ENCODE measurements at places on chromosomes 16 and 17.

DNA sequence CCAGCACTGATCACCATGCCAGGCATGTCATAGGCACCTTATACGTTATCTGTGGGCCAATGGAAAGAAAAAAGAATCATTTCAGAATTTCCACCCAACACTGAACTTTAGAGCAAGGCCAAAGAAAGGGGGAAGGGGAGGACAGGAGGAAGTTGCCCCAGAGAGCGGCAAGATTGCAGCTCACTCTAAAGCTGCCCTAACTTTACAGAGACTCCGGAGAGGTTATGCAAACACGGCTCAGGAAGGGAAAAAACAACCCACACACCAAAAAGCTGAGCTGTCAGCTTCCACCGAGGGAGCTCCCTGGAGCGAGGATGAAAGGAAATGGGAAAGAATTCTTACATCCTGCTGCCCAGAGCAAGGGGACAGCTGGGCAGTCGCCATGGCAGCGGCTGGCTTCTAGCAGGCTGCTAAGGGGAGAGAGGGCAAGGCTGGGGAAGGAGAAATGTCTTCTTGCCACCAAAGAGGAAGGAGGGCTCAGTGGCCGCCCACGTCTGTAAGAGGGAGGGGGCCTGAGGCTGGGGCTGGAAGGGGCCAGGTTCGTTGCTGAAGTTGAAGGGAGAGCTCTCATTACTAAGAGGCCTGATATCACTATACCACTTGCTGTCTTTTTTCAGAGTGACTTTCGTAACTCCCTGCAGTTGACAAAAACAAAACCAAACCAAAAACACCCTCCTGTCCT is 18.2 kb downstream of the COTL1 start:
- DNase-seq, result no peak

DNA sequence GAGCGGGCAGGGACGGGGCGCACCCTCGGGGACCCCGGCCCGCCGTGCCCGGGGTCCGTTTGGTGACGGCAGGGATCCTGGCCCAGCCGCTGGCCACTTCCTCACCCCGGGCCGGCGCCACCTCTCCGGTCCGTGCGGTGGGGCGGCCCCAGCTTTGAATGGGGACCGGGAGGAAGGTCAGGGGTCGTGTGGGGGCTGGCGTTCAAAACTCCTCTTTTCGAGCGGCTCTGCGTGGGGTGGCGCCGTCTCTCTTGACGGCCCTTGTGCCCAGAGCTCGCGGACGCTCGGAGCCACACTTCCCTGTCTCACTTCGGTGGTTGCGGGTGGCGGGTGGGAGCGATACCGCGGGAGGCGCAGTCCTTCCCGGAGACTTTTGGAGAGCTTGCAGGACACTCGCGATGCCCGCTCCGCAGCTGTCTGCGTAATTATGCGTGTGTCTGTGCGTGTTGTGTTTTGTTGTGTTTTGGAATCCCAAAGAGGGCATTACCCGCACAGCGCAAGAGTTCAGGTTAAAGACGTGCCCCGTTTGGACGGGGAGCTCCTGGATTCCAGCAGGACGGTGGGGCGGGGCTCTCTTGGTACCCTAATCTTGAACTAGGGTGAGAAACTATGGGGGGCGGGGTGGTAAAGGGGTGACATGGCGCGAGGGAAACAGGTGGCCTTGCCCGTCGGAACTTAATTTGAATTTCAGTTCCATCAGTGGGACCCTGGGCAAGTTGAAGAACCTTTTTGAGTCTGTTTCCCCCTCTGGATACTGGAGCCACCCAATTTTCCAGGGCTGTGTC is 637 bp downstream of the PLCG2 start:
- DNase-seq, result no peak

- no peak for DNase-seq
Observed at GRCh38 chr16:28090646-28091377, 27.3 kb upstream of the GSG1L start.

GRCh38 chr17:16593356-16594102 is 24.5 kb upstream of the ZNF287 start:
- no peak for DNase-seq

- DNase-seq, result no peak
Observed at GRCh38 chr17:38711792-38712571, 6.9 kb downstream of the MLLT6 start.

GRCh38 chr17:41523787-41524186 is 4.3 kb downstream of the KRT19 start:
- no peak for DNase-seq

GRCh38 chr16:53743149-53743566 is 39.2 kb downstream of the FTO start:
- DNase-seq, result no peak

DNA sequence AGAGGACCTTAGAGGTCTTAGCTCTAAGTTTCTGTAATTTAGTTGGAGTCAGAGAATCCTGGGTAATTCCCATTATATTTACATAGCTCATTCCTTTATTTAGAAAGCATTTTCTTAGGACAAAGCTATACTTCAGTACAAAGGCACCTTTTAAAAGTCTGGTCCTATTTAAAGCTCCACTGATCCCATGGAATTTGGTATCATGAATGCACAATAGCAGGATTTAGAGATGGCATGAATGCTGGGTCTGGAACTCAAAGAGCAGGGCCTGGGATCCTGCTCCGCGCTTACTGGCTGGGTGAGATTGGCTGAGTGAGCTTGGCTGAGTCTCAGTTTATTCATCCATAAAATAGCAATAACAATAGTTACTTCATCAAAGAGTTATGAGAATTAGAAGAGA is 4.8 kb downstream of the KRT23 start:
- no peak for DNase-seq

DNA sequence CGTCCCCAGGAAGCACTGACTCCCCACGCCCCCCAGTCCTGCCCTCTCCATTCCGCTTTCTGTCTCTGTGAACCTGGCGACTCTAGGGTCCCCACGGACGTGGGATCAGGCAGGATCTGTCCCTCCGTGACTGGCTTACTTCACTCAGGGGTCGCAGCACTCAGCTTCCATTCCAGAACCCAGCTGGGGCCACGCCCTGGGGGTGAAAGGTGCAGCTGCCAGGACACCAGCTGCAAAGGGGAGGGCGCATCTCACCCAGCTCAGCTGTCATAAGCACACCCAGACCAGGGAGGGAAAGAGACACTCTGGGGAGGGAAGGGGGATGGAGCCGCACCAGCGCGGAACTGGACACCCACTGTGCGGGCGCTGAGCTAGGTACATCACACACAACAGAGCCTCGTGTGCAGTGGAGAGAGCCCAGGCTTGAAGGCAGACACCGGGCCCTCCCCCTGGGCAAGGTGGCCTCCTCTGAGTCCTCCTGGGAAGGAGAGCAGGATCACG is 18.5 kb upstream of the HEXD start:
- no peak for DNase-seq

- DNase-seq, result no peak
Observed at GRCh38 chr16:10678655-10679054, 16.1 kb downstream of the TEKT5 start.

DNA sequence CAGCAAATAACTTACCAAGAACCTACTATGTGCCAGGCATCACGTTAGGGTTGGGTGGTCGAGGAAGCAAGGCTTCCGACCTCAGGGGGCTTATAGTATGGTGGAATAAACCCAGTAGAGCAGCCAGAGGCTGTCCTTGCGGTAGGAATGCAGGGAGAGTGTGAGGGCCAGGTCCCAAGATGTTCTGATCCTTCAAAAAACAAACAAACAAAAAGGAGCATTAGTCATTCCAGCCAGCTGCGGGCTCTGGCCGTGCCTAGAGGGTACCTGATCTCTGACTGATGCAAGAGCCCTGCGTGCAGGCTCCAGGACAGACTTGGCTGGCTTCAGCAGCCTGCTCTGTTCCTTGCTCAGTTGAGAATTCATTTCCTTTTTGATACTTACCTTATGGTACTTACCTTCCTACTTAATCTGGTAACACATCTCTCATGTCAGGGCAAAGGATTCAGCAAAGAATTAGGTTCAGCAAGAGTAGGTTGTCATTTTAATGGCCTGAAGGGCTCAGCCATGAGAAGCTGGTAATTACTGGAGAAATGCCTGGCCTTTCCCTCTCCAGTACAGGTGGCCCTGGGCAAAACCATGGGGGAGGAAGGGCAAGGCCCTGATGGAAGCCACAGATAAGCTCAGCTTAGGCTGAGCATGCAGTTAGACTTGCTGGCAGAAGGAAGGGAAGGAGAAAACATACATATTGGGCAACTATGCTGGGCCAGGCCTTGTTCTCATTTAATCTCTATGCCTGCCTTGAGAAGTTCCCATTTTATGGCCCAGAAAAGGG is 18.4 kb downstream of the CYB5D2 start:
- no peak for DNase-seq

- no peak for DNase-seq
Observed at GRCh38 chr16:31375231-31375630, 17.9 kb upstream of the ITGAD start.

GRCh38 chr16:12260647-12261262 is 284.2 kb downstream of the SNX29 start:
- no peak for DNase-seq

DNA sequence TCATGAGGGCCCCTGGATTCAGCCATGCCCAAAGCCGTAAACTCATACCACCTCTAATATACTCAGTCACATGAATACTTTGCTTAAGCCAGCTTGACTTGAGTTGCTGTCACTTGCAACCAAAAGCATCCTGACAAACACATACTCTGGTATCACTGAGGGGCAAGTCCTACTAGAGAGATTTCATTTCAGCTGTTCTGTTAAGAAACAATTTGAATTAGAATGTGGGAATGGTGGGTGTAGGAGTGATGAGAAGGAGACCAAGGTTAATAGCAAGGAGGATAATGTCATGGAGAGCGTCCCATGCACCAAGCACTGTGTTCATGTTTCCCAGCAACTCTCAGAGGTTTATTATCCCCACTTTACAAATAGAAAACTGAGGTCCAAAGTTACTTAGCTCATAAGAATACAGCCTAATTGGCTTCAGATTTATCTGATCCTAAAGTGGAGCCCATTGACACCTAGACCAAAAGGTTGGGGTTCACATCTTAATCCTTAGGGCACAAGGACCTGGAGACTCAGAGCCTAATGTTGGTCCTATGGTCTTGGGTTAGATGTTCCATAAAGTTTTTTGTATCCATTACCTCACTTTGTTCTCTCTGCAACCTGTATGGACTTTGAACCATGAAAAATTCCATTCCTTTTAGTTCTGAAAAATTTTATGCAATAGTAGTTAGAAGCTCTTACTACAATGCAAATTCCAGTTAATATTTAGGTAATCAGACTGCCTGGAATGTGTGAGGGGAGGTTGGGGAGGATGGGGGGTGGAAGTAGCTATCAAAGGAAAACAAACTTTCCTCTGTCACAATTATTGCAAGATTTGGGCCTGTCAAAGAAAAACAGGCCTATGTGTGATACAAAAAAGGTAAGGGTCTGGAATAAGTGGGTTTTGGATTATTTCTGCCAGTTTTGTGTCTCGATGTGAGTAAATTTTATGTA is 105.9 kb downstream of the IRX3 start:
- no peak for DNase-seq

- DNase-seq, result no peak
Observed at GRCh38 chr16:22799113-22799512, 14.8 kb upstream of the HS3ST2 start.

DNA sequence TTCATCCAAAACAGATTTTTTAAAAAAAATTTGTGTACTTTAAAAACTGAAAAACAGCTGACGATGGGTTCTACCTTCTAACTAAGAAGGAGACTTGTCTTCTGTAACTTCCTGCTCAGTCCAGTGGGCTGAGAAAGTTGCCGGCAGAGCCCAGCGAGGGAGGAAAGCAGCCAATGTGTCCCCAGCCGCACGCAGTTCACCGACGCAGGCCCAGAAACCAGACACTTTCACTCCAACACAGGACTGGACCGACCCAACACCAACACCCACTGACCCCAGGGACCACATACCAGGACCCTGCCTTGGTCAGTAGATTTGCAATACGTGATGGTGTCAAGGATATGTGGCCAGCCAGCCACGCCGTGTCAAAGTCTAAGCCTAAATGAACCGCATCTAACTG is 25.6 kb downstream of the TRAP1 start:
- DNase-seq, result no peak

DNA sequence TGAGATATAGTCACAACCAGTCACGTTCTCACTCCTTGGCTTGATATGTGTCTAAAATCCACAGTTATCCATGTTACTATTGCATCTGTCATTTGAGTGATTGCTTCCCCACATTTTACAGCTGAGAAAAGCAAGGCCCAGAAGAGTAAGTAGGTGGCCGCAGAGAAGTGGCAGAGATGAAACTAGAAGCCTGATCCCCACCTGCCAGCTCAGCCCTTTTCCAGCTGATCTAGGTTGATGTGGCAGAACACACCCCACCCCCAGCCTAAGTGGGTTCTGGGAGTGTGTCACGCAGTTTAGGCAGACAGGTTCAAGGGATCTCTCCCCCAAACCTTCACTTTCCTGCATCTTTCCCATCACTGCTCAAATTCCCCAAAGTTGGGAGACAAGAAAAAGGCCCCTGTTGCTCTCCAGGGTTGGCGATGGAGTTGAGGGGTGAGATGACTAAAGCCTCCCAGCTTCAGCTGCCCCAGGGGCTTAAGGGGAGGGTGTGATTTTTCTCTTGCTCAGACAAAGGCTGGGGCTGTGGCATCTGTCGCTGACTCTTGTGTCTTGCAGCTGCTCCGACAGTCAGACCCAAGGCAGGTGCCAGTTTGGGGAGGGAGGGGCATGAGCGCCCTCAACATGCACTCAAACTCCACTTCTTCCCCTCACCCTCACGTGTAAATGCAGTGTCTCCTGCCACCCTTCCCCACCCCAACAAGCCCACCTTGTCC is 48.9 kb upstream of the LHX1 start:
- DNase-seq, result no peak

DNA sequence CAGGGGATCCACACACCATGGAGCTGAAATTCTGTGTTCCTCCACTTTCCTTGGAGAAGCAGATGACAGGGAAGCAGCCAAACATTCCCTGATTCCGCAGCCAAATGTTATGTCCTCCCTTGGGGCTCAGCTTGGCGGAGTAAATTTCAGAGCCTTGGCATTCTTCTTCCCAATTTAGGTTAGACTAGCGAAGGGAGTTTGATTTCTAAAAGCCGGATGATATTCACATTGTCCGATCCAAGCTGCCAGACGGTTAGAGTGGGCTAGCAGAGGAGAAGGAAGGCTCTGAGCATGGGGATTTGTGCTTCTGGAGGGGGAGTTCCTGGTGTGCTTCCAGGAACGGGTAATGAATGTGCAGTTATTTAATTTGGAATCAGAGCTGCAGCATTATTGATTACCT is 380.4 kb upstream of the EEF2KMT start:
- DNase-seq, result no peak

All from activated T-cell treated with anti-CD3 and anti-CD28 coated beads for 1 hour (primary cell).